ENCODE measurements at places on chromosomes 4 and X.
A peak's percentile ranks its signal among the peaks of the same experiment; 100 is the strongest.

DNA sequence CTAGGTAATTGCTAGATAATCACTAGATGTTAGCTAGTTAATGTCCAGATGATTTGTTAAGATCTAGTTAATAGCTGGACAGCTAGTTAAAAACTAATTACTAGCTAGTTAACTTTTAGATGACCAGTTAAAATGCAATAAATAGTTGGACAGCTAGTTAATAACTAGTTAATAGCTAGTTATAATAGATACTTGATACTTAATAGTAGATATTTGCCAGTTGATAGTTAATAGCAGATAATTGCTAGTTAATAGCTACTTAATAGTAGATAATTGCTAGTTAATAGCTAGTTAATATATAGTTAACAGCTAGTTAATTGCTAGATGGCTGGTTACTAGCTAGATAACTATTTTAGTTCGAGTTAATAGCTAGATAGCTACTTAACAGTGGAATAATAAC lies 631.4 kb upstream of the CT83 start:
- DNase-seq: no peak

DNA sequence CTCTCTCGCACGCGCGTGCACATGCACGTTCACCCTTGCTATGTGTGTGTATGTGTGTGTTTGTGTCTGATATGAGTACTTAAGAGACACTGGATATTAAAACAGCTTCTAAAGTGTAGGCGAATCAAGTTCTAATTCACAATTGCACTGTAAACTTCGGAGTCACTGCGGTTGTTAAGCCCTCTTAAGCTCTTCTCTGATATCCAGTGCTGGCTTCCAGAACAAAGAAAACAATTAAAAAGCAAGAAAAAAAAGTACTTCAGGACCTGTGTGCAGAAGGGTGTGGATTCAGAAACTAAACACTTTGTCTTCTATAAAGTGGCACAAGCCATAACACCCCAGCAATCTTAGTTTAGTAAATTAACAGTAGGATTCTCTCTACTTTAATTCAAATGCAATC lies 300.2 kb downstream of the PCDH7 start:
- no peak for DNase-seq

DNA sequence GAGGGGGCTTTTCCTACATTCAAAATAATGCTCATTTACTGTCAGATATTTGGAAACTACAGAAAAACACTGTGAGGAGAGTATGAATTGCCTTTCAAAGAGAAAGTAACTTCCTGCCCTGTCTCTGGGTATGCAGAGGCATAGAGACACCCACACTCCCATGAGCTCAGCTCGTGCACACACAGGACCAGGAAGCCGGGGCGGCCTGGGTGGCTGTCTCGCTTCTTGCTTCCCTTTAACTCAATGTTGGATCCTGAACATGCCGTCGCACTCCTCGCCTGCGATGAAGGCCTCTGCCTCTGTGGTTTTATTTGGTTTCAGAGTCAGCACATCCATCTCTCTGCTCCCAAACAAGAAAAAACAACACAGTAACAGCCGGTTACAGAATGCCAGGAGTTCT lies 40.1 kb upstream of the GPR78 start:
- no peak for DNase-seq

GRCh38 chr4:84503495-84504437 lies 4.7 kb upstream of the NKX6-1 start:
- DNase-seq: no peak

DNA sequence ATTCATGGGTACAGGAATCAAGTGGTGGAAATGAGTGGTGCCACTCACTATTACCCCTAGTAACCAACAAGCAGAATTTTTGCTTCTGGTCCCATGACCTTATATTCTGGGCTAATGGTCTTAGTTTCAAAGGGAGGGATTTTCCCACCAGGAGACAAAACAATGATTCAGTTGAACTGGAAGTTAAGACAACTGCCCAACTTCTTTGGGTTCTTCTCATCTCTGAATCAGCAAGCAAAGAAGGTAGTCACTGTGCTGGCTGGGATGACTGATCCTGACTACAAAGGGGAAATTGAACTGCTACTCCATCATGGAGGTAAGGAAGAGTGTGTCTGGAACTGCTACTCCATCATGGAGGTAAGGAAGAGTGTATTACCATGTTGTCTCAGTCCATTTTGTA lies 87.2 kb downstream of the IL13RA2 start:
- no peak for DNase-seq

DNA sequence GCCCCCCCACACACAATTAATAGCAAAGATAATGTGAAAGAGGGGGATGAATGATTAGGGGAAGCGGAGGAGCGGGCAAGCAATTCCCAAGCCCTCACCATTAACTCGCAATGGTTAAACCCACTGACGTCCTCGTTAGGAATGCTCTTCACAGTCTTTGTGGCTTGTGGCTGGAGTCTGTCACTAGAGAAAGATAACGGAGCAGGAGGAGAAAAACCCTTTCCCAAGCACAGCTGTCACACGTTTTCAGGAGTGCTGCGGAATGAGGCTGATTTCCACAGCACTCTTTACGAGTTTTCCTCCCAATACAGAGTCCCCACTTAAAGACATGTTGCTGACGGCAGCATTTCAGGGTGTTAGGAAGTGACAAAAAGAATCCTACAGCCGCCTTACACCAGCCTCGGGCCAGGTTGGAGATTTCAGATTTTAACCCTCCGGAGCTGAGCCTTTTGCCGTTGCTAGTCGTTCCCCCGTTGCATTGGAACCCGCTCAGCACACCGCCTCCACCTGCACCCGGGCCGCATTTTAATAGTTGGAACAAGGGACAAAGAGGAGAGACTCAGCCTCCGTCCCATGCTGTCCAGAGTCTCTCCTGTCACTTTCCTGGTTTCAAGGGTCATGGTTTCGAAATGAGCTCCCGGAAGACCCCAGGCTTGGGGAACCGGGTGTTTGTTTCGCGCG lies 92.2 kb downstream of the GEMIN8 start:
- no peak for DNase-seq

DNA sequence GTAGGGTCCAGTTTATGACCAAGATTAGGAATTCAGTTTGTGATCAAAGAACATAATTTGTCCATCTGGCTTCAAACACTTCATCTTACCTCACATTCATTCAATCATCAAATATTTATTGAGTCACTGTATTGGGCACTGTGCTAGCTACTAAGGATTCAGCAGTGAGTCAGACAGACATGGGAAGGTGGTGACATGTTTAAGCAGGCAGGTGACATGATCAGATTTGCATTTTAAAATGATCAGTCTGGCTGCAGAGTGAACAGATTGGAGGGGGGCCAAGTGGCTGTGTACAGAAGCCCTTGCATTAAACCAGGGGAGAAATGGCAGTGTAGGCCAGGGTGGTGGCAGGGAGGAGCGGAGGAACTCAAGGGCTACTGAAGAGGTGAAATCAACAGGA lies 25.1 kb upstream of the APLN start:
- DNase-seq: no peak

GRCh38 chrX:119624951-119625668 lies 18.9 kb upstream of the NKRF start:
- DNase-seq: no peak

DNA sequence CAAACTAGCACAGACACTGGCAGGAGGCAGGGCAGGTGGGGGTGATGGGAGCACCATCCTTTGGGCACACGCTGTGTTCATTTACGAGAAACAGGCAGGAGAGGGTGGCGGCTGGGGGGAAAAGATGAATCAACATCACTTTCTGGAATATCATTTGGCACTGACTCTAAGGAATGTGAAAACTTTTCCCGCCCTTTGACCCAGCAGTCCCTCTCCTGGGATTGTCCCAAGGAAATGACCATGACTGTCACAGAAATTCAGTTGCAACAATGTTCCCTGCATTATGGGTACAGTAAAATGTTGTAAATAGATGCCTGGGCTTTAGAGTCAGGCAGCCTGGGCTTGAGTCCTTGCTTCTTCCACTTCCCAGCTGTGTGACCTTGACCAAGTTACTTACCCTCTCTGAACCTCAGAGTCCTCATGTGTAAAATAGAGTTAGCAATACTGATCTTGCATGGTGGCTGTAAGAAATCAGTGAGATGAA lies 58.6 kb downstream of the ABLIM2 start:
- no peak for DNase-seq

GRCh38 chr4:129378364-129378763 lies 282.4 kb downstream of the C4orf33 start:
- DNase-seq: no peak

DNA sequence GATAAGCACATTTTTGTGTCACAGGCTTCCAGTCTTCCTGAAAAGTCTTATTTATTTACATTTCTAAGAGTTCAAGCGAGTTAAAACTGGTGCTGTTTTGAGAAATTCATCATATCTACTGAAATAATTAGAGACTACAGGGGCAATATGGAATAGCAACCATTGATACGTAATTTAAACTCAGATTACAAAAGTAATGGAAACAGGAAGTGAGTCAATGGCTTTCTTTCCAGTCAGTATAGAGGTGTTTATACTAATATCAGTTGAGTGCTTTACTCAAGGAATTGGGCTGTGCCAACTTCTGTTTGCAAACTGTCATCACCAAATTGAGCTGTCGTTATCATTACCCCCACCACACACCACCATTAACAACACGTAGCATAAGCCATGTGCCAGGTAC lies 222.7 kb downstream of the COL25A1 start:
- no peak for DNase-seq

- DNase-seq: no peak
These were observed 135.7 kb upstream of the SCML1 start for GRCh38 chrX:17601441-17602200.

GRCh38 chrX:17038277-17038676 lies 91.8 kb downstream of the REPS2 start:
- DNase-seq: no peak

DNA sequence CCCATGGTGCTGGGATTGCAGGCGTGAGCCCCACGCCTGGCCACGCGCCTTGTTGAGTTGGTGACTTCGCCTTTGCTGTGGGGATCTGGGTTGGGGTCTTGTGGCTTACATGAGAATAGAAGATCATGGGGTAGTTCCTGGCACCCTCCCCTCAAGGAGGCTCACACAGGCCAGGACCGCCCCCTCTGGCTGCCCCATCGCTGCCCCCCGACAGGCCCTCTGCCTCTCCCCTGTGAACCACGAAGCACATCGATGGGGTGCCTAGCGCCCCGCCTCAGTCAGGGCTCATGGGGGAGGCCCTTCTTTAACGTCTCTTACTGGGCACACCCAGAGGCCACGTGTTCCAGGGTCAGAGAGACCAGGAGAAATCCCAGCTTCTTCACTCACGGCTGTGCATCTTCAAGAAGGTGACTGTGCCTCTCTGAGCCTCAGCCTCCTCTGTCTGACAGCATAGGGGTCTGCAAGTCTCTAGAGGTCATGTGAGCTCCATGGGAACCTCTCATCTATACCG lies 23.6 kb upstream of the SPON2 start:
- DNase-seq: peak; percentile 0

DNA sequence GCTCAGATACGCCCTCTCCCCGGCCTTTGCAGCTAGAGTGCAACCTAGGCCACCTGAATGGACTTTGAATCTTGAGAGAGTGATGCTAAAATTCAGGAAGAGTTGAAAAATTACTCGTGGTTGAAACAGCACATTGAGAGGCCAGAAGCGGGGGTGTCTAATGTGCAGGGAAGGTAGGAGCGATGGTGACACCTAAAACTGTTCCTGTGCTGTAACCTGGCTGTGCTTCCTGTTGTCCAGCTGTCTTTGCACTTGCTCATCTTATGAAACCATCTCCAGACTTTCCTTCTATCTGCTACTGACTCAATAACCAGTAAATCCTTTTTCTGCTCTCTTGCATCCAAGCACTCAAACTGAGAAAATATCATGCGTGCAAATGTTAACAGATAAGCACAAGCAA lies 106.4 kb upstream of the RPS6KA3 start:
- DNase-seq: no peak

GRCh38 chr4:123353656-123354055 lies 42.9 kb upstream of the SPRY1 start:
- DNase-seq: no peak

GRCh38 chr4:105978684-105979296 lies 83.5 kb downstream of the NPNT start:
- DNase-seq: no peak

DNA sequence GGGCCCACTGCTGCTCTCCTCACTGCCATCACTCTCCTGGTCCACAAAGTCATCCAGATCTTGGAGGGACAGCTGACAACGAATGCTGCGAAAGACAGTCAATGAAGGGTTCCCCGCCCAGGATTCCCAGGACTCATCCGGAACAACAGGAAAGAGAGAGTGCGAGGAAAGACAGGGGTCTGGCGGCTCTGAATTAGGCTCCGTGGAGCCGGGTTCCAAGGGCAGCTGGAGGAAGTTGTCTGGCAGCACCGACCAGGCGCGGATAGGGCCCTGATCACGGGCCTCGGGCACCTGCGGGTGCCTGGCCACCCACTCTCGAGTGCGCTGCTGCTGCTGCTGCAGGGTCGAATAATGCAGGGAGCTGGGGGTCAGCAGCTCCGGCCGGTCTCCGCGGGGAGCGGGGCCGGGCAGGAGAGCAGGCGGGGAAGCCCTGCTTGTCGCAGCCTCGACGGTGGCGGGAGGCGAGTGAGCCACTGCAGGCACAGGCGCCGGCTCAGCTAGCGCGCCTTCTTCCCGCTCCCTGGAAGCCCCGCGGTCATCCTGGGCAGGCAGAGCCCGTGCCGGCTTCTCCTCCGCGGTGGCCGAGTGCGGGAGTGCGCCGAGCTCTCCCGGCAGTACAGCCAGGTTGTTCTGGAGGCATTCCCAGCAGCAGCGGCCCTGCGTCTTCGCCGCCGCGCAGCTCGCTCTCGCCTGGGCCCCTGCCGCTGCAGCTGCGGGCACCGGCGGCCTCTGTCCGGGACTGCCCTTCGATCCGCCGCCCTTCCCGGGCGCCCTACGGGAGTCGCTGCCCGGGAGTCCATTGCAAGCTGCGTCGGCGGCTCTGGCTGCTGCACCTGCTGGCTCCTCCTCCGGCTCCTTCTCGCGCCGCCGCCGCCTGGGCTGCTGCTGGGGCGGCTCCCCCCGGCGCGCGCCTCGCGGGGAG lies 1.1 kb downstream of the SOWAHB start:
- peak; percentile 14 for DNase-seq

- DNase-seq: no peak
These were observed 25.7 kb downstream of the ZNF185 start for GRCh38 chrX:152923599-152923998.

DNA sequence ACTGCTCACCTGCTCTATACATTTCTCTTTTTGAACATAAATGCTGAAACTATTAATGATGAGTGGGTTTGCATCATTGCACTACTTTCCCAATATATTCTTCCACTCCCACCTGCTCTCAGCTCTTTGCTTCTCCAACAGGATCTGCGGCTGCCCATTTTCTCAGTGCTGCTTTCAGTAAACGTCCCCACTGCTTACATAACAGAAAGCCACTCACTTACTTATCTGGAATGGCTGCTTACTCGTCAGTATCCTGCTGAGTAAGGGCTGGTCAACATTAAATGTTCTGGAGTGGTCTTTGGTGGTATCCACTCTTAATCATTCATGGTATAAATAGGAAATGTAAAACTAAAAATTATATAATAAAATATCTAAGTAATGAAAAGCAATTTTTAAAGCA lies 112.8 kb upstream of the HPF1 start:
- no peak for DNase-seq

GRCh38 chr4:118270492-118270891 lies 82.3 kb downstream of the PRSS12 start:
- no peak for DNase-seq
